IPS-NIHi11 (cell line): ENCODE measurements at places on chromosomes 6 and 20.

DNA sequence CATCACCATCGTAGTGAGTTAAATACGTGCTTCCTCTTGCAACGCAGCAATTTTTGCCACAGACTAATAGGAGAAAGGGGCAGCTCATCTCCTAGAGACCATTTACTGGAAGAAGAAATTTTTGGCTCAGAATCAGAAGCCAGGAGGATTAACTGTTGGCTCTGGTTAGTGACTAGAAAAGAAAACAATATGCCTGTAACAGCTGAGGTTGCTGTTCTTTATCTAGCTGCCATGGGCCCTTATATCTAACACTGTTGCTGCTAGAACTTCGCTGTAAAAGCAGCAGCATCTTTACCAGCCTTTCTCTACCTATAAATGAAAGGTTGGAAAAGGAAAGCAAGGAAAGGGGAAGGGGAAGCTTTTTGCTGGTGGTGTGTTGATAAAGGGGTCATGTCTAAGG lies 65.9 kb downstream of the FAM135A start:
- DNase-seq, result no peak

DNA sequence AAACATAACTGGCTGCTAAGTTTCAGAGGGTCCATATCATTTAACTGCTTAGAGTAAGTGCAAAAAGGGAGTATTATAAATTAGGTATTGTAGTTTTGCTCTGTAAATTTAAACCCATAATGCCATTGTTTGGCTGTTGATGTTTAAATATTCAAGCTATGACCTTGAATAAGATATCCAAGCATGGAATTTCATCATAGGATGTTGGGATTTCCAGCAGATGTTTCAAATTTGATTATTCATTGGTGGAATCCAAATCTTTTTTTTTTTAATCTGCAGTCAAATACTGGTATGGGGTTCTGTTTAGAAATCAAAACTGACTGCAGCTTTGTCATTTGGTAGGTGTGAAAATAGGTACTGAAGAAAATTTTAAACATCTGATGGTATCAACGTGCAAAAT lies 161.0 kb downstream of the KHDC1L start:
- DNase-seq, result no peak

GRCh38 chr20:43189554-43190331 lies at the start of gene PTPRT:
PTPRT (minus strand) TSS chr20:43189906; CDS start chr20:43189733, 173 bp downstream.
- DNase-seq, result peak; percentile 73

DNA sequence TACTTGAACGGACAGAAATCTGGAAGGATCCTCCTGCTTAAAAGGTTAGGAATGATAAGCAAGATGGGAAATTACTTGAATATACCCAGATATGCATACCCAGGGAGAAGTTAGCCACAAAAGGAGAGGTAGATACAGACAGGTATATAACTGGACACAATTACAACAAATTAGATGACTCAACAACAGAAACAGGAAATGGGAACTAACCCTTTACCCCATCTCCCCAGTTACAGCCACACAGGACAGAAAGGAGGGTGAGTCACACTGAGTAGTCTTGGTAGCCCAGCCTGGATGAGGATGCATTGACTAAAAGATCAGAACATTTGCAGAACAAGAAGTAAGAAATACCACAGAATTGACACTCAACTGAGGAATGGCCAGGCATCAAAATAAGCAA lies 61.2 kb downstream of the C6orf52 start:
- DNase-seq, result no peak

DNA sequence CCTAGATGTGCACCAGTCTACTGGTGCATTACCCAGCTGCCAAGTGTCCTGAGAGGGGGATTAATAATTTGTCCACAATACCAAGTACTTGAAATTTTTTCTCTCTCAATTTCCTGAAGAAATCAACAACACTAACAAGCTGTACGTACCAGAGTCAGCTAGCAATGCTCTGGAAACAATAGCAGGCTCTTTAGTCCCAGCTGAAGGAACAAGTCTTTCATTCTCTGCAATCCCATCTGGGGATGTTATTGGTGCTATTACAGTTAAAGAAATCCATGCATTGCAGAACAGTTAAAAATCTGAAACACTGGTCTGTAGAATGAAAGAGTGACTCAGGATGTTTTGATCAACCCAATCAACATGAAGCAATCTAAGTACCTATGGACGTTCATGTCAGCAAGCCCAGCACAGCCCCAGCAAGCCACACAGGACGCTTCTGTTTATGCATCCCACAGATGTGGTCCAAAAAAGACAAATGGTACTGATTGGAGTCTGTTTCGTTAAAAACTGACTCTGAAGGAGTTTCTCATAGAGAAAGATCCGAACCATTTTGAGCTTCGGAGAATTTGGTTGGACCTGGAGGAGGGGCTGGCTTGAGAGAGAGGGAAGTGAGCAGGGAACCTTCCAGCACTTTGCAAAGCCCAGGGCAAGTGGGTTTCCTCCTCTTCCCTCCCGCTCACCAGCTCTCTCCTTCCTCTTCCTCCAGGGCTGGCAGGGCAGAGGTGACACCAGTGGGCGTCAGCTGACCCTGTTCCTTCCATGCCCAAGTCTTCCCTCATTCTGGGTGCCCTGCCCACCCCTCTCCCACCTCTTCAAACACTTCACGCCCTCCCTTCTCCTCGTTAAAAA lies 11.9 kb downstream of the PRR18 start:
- DNase-seq, result no peak
